ENCODE measurements at places on chromosomes 2 and 18.

- DNase-seq, result no peak
Observed at GRCh38 chr18:6521803-6522418, 107.2 kb upstream of the L3MBTL4 start.

GRCh38 chr2:238469155-238469554, 42.4 kb downstream of the ASB1 start:
- DNase-seq, result no peak

DNA sequence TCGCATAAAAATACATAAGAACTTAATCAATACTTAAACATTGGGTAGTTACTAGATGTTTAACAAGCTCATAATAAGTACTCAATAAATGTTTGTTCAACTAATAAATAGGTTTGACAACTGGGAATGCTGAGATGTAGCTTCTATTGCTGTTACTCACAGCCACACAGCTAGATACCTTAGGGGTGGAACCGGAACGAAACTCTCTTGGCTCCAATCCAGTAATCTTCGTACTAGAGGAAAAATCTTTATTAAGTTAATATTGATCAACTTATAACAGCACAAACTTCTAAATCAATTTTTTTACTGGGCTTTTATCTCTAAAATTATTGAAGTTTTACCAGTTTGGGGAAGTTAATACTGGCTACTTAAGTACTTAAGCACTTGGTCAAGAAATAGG, 247.8 kb downstream of the PAX3 start:
- DNase-seq, result no peak

DNA sequence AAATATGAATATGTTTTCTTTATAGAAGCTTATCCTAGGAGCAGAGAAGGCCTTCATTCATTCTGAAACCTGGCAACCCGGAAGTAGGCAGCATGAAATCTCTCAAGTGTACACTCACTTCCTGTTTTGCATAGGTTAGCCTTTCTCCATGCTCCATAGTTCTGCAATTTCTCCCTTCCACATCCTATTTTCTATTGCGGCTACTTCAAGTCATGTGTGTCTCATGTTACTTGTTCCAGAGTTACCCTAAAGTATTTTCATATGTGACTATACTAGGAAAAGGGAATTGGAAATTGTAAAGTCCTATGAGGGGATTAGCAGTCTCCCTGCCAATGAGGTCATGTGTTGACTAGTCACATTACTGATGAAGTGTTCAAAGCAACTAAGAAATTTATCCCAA, 320.6 kb downstream of the NCKAP5 start:
- no peak for DNase-seq

- no peak for DNase-seq
Observed at GRCh38 chr2:70385966-70386595, 84.2 kb upstream of the FAM136A start.

DNA sequence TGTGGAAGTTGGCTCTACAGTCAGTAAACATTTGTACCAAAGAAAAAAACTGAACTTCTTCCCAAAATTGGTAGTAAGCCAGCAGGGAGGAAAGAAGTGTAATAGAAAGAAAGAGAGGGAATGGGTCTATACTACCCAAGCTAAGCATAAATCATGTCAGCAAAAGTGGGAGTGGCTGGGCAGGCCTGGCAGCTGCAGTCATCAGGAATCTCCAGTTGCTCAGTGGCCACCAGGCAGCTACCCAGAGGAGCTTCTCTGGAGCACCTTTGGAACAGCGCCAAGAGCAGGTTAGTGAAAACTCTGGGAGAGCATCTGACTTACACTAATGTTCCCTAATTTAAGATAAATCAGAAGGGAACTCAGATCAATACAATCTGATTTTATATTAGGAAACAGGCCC, 14.3 kb downstream of the FRZB start:
- DNase-seq, result no peak

DNA sequence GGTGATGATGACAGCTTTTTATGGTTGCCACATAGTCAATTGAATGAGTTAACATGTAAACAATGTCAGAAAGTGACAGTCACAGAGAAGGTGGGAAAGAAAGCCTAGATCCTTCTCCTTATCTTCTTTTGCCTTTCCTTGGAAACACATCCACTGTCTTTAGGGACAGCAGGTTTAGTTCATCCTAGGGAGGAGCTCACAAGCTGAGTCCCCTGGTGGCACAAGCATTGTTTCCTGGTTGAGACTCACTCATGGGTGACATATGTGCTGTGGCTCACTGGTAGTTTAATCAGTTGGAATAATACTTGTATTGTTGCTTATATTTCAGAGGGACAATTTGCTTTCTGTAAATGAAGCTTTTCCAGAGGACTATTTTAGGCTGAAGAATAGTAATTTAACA, 598.5 kb downstream of the CNTNAP5 start:
- no peak for DNase-seq

- no peak for DNase-seq
Observed at GRCh38 chr18:54192415-54192814, 32.1 kb downstream of the MBD2 start.

GRCh38 chr18:75034937-75035336, 174.0 kb downstream of the PTGR3 start:
- no peak for DNase-seq

- no peak for DNase-seq
Observed at GRCh38 chr2:197804758-197805714, 643 bp downstream of the PLCL1 start.

GRCh38 chr18:77223221-77223639, 26.4 kb upstream of the GALR1 start:
- no peak for DNase-seq

- DNase-seq, result no peak
Observed at GRCh38 chr2:101873543-101873942, 118.2 kb upstream of the IL1R2 start.

- DNase-seq, result no peak
Observed at GRCh38 chr2:206256706-206257205, 17.7 kb upstream of the ZDBF2 start.

- DNase-seq, result no peak
Observed at GRCh38 chr2:239601201-239601851, 200.5 kb upstream of the HDAC4 start.

DNA sequence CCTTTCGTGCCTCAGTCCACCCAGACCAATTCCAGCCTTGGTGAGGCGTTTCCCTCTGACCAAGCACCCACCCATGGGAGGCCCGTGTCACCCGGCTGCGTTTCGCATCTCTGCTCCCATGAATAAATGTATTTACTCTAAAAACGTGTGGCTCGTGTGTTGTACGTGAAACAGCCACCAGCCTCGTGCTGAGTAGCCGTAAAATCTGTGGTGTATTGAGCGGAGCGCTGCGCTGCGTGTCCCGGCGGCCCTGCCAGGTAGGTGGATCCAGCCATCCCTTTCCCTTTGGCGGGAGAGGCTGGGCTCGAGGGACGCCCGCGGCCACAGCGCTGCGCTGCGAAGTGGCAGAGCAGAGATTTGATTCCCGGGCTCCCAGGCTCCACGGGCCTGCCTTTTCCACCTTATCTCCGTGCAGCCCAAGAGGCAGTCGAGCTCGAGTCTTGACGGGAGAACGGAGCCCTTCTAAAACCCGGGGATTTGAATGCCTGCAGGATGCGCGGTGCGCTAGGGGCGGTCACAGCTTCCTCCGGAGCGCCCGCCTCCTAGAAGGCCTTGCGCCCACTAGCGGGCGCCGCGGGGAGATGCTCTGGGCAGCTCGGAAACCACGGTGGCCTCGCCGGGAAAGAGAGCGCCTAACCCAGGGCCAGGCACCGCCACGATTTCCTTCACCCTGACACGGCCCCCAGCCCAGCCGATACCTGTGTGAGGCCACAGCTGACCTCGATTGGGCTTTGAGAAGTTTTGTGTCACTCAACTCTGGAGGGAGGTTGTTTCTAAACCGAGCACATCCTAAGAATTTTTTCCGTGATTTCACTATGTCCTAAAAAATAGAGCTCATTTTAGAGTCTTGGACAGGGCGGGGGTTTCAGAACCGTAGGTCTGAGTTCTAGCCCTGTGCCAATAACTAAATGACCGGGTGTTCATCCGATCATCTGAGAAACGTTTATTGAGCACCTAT, 3.9 kb upstream of the PSMD1 start:
- DNase-seq, result peak; percentile 75

- DNase-seq, result no peak
Observed at GRCh38 chr2:96256611-96257113, 9.1 kb downstream of the TMEM127 start.

GRCh38 chr2:240208631-240209211, 68.3 kb upstream of the OTOS start:
- DNase-seq, result no peak

DNA sequence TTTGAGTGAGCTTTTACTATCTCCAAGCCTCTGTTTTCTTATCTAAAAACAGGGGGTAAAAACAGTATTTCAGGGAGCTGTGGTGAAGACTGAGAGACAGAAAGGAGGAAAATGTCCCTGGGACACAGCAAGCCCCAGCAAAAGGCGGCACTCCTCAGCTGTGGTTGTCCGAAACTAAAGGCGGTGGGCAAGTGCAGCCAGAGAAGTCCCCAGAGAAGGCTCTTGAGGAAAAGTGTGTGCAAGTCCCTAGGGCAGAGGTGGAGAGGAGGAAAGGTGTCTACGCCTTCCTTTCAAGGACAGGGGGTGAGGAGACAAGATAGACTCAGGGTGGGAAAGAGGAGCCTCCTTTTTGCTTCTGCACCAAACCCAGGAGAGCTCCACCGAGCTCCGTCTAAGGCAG, 45.5 kb downstream of the CYP27C1 start:
- no peak for DNase-seq

GRCh38 chr2:40723194-40723593, 271.3 kb upstream of the SLC8A1 start:
- DNase-seq, result no peak

GRCh38 chr2:122210898-122211856, 455.7 kb downstream of the TSN start:
- no peak for DNase-seq

GRCh38 chr2:131425231-131425941, 50.5 kb upstream of the TUBA3D start:
- DNase-seq, result no peak

- DNase-seq, result no peak
Observed at GRCh38 chr2:42132191-42132965, 36.8 kb upstream of the EML4 start.

DNA sequence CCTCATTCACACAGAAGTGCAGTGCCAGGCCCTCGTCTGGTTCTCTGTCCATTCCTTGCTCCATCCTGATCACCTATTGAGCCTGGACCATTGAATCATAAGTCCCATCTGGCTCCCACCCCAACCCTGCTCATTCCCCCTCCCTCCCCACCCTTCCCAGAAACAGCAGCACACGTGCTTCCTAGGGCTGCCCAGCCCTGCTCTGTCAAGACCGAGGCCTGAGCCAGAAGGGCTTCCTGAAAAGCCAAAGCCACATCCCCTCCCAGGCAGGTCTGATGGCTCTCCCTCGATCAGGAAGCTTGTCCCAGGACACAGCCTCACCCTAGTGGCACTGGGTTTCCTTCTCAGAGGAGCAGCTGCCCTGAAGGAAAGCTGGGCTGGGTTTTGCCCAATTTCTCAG, 79.8 kb upstream of the FZD7 start:
- DNase-seq, result no peak

GRCh38 chr2:192087398-192087958, 107.3 kb downstream of the TMEFF2 start:
- DNase-seq, result no peak

DNA sequence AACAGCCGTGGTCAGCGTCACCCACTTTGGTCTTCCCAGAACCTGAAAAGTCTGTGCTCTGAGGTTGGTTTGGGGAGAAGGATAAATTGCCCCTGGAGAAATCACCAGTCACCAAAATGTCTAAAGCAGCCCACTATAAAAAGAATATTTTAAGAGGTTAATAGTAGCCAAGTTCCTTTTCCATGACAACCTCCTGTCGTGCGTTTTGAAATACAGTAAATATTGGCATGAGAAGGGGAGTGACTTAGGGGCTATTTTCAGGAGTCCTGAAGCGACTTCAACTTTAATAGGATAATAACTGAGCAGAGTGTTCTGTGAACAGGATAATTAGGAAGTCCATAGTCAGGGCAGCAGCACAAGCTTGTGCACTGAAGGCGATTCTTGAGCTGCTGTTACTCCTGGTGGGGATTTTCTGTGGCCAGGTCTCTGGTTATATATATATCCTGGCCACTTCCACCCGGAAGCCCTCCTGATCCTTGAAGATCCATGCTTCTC, 49.3 kb downstream of the RNF144A start:
- no peak for DNase-seq

GRCh38 chr2:166373951-166374350, 1.8 kb downstream of the SCN9A start:
- no peak for DNase-seq

DNA sequence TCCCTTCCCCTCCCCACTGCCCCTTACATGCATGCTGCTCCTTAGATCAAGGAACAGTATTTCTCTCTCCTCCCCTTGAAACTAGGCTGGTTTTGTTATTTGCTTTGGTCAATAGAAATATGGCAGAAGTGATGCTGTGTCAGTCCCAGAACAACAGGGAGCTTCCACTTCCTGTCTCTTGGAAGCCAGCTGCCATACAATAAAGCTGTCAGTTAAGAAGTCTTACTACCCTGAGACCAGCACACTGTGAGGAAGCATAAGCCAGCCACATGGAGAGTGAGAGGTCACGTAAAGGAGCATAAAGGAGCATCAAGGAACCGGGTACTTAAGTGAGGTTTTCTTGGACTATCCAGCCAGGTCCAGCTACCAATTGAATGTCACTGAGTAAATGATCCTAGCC, 126.6 kb downstream of the NOL4 start:
- DNase-seq, result no peak

DNA sequence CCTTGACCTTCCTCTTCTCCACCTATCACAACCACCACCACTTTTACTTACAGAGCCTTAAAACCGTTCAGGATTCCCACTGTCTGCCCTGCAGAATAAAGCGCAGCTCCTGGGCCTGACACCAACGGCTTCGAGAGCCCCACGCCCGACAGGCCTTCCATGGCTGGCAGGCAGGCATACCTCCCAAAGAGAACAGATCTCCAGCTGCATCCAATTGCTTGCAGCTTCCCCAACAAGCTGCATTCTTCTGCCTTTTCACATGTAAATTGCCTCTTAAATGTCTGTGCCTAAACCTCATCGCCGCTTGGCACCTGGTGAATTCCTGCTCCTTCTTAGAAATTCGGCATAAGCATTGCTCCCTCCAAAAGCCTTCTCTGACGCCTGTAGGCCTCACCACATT, 31.5 kb upstream of the FAM124B start:
- no peak for DNase-seq

- DNase-seq, result no peak
Observed at GRCh38 chr2:221571025-221571550, 1.0 kb downstream of the EPHA4 start.

DNA sequence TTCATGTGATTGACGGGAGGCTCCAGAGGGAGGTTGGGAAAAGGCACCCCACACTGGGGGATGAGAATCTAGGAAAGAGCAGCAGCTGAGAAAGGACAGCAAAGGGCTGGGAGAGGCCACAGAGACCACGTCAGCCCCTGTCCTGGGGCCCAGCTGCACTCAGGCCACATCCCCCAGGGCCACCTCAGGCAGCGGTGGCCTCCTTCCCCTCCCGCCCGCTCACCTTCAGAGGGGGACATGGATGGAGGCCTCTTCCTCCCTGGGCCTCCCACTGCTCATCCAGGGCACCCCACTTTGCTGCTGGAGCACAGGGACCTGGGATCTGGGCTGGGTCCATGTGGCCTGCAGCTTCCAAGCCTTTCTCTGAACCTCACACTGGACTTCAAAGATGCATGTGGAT, 199.8 kb upstream of the HDAC4 start:
- no peak for DNase-seq

Data from GM12891 (cell line).